ENCODE measurements at places on chromosomes 4 and X.
A peak's percentile ranks its signal among the peaks of the same experiment; 100 is the strongest.

DNA sequence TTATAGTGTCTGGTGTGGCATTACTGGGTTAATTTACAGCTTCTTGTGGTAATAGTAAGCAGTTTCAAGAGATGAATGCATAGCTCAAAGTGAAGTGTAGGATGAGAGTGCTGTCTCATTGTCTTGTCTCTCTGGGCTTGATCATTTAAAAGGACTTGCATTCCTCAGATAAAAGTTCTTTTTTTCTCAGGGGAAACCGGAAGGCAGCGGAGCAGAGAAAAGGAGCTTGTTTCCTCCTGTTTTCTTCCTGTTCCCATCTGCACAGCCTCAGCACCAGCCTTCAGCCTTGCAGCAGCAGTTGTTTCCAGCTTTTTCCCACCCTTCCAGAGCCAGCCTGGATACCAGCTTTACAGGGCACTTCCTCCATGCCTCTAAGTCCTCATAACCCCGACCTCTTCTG lies 61.4 kb upstream of the LGI2 start:
- no peak for DNase-seq

DNA sequence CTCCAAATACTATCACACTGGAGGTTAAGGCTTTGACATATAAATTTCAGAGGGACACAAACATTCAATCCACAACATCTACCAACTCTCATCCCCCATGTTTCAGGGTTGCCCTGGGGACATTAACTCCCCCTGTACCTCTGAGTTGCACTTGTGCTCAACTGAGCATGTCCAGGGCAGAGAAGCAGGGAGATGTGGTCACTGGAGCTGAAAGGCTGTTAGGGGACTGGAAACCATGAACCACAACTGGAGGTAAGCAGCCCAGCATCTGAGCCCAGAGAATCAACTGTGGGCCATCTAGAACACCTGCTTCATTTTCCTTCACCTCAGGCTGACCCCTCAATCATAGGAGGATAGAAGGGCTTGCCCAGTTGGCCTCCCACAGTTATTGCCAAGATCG lies 641.1 kb downstream of the MID1IP1 start:
- no peak for DNase-seq

GRCh38 chr4:38659346-38659745 lies 4.7 kb upstream of the KLF3 start:
- no peak for DNase-seq

- DNase-seq = no peak
Observed at GRCh38 chrX:140715787-140716186, 6.2 kb downstream of the LINC00632 start.

GRCh38 chr4:156138781-156139280 lies 185.2 kb upstream of the CTSO start:
- DNase-seq = peak; percentile 9

GRCh38 chr4:138110815-138111214 lies 131.3 kb downstream of the SLC7A11 start:
- no peak for DNase-seq

DNA sequence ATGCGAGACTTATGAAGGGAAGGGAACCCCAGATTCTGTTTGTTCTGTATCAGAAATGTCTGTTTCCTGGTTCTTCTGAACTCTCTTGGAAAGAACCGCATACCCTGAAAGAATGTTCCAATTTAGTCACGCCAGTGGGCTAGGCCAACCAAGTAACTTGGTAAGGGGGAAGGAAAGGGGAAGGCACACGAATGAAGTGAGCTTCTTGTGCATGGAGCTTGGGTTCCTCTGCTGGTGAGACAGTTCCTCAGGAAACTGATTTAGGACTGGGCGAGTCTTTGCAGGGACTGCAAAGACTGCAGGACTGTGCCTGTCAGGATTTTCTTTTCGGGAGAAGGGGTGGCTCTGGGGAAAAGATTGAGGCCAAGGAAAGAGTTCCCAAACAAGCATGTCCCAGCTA lies 35.6 kb downstream of the FRMPD3 start:
- no peak for DNase-seq

- DNase-seq = no peak
Observed at GRCh38 chr4:105149771-105150170, 3.1 kb downstream of the TET2 start.

- peak; percentile 59 for DNase-seq
Observed at GRCh38 chr4:122481766-122482405, 25.4 kb upstream of the IL2 start.

DNA sequence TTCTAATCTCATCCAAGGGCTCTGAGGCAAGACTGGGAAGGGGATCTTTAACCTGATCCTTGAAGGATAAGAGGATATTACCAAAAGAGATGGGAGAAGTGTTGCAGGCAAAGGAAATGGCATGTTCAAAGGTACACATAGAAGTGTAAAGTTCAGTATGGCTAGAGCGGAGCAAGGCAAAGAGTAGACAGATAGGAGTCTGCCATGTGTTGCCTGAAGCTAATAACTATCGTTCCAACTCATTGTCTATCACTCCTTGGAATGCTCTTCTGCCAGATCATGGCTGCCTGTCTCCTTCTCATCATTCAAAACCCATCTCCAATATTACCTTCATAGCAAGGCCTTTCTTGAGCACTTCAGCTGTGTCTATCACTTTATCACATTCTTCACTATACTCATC lies 55.2 kb upstream of the IL1RAPL2 start:
- DNase-seq = no peak

- DNase-seq = no peak
Observed at GRCh38 chr4:60042941-60043340, 1157.2 kb upstream of the ADGRL3 start.

GRCh38 chrX:150856101-150856500 lies 42.4 kb downstream of the CD99L2 start:
- no peak for DNase-seq

DNA sequence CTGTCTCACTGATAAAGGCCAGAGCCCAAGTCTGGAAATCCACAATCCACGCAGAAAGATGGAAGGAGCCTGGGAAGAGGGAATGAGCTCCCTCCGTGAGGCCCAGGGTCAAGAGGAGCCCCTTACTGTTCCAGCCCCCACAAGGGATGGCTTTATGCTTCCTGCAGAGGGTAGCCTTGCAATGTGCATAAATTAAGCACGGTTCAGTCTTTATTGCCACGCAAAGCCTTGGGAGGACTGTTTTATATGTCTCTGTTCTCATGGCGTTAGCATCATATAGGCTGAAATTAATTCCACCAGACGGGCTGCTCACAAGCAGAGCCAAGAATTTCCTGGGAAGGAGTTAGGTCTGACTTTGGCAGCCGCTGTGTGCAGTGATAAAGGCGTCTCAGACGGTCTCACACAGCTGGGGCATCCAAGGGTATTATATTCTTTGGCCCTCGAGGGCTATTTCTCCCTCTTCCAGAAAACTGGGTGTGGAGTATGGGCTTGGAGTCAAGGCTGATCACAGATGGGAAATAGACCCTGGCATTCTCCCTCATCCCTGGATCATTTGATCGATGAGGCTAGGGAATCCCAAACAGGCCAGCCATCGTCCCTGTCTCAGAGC lies 38.5 kb downstream of the CYTL1 start:
- DNase-seq = no peak

GRCh38 chr4:25809996-25810395 lies 52.8 kb downstream of the SEL1L3 start:
- no peak for DNase-seq

- DNase-seq = peak; percentile 82
Observed at GRCh38 chr4:80097400-80098177, 24.6 kb upstream of the ANTXR2 start.

DNA sequence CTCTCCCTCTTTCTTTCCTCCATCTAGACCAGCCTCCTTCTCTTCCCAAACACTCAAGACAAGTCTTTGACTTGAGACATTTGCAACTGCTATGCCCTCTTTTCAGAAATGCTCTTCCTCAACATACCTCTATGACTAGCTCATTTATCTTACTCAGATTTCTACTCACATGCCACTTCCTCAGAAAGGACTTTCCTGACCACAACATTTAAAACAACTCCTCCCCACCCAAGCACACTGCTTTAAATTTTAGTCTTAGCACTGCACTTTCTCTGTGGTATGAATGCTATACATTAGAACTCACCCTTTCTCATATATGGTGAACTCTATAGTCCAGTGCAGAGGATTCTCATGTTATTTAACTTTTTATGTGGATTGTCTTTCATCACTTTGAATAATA lies 28.4 kb upstream of the SULT1E1 start:
- DNase-seq = no peak

- DNase-seq = no peak
Observed at GRCh38 chrX:19019996-19020395, 36.1 kb upstream of the PHKA2 start.

- no peak for DNase-seq
Observed at GRCh38 chr4:150145946-150146340, 67.7 kb downstream of the DCLK2 start.

- DNase-seq = no peak
Observed at GRCh38 chrX:19955306-19955705, 35.6 kb downstream of the BCLAF3 start.

GRCh38 chr4:148827781-148828180 lies 385.6 kb upstream of the NR3C2 start:
- DNase-seq = no peak

DNA sequence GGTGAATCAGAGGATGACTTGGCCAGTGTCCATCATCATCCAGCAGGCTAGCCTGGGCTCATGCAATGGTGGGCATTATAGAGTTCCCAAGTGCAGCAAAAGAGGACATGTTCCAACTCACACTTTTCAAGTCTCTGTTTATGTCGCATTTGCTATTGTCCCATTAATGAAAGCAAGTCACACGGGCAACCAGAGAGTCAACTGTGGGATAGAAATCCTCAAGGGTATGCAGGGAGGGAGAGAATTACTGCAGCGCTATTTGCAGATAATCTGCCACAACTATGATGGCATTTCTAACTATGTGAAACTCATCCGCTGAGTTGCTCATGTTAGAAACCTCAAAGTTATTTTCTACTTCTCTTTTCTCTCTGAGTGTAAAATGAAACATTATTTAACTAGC lies 78.5 kb upstream of the TAB3 start:
- no peak for DNase-seq

DNA sequence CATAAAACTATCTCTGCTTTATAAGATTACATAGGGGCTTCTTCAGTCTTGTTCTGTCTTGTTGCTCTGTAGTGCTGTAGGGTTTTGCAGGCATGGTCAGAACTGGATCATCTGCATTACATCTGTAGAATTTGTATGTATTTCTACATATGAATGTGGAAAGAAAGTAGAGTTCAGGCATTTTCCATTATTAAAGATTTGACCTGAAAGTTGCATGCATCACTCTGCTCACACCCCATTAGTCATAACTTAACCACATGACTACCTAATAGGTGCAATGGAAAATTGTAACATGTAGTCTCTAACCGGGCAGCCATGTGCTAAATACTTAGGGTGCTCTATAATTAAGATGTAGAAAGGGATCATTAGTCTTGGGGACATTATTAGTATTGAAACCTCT lies 45.7 kb upstream of the AGA start:
- no peak for DNase-seq

DNA sequence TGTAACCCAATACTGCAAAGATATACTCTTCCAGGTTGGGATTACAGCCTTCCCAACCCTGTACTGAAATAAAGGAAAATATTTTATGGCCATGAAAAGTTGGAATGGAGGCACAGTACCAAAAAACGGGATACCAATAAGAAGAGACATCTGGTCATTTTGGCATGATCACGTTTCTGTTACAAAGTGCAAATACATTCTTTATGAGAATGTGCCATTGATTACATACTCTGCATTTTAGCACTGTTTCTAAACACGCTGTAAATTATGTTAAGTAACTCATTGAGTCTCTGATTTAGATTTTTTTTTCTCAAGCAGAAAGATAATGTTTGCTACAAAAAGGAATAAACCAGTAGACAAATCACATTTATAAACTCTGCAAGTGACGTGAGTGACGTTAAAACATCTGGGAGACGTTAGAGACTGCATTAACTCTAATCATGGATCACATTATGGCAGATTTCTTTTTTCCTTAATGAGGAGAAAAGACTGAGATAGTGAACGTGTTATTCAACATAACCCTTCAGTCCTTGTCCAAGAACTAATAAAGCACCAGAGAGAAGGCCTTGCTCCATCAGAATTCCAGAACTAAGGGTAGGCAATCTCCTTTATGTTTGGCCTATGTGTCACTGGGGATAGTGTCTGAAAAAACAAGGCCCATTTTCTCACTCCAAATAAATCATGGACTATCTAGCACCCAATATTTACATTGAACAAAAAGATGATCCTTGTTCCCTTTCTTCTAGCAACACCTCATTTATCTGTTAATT lies 31.0 kb downstream of the UNC5C start:
- no peak for DNase-seq

DNA sequence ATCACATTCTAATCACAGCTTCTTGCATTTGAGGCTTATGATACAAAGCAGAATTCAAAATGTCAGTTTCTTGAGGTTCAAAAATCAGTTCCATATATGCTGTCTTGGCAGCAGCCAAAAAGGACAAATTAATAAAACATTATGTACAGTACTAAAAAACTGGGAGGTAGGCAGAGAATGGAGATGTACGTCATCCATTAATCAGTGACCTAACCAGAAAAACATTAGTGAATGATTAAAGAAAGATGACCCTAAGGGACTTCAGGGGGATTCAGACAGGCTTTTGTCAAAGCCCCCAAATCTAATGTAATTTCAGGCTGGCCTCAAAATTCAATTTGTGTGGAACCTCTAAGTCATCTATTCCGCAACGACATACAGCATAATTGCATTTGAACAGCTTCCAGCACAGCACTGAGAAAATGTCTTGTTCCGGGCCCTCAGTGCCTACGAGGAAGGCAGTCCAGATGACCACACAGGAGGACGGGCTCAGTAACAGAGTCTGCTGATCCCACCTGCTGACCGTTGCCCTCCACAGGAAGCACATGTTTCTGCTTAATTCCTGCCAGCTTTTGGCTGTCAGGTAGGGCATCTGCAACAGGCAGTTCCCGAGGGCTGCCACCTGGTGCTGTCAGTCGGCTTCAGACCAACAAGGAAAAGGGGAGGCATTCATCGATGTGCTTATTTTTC lies 83.8 kb upstream of the HHIP start:
- DNase-seq = no peak

DNA sequence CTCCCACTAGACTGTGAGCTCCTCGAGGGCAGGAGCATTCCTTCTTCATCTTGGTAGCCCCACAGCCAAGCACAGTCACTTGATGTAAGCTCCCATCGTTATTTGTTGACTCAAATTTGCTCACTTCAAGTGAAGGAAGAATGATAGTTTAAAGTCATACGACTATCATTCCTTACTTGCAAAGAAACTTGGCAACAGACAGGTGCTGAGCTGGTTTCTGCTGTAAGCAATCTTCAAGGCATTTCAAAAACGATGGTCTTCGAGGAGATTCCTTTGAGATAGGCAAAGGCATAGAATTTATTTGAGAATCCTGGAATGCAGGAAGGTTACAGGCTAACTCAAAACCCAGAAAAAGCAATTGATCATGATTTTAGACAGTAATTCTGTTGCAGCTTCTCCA lies 64.8 kb downstream of the QDPR start:
- DNase-seq = no peak

Measured in GM04504 (cell line).